HAP-1 (cell line): ENCODE measurements at places on chromosomes 3 and 15.
A peak's percentile ranks its signal among the peaks of the same experiment; 100 is the strongest.

DNA sequence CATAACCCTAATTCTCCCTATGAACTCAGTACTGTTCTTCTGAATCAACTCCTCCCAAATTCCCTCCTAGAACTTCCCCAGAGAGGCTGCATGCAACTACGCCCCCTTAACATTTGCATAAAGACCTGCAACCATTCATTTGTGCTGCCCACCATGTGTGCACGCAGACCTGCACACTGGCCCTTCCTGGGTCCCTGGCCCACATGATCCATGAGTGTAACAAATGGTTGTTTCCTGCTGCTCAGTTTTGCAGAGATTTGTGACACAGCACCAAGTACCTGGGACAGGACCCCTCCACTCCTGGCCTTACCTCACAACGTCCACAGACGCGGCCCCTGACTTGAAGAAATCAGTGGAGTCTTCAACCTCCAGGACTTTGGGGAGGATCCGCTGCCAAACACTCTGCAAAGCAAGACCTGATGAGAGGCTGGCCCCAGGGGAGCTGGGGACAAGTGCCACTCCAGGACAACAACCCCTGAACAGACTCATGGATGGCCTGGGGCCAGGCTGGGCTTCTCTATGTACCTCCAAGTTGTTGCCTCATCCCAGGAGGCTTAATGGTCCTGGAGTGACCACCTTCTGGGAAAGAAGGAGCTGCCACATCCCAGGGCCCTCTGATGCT lies 33.8 kb downstream of the ALDH1L1 start:
- DNase-seq: no peak

DNA sequence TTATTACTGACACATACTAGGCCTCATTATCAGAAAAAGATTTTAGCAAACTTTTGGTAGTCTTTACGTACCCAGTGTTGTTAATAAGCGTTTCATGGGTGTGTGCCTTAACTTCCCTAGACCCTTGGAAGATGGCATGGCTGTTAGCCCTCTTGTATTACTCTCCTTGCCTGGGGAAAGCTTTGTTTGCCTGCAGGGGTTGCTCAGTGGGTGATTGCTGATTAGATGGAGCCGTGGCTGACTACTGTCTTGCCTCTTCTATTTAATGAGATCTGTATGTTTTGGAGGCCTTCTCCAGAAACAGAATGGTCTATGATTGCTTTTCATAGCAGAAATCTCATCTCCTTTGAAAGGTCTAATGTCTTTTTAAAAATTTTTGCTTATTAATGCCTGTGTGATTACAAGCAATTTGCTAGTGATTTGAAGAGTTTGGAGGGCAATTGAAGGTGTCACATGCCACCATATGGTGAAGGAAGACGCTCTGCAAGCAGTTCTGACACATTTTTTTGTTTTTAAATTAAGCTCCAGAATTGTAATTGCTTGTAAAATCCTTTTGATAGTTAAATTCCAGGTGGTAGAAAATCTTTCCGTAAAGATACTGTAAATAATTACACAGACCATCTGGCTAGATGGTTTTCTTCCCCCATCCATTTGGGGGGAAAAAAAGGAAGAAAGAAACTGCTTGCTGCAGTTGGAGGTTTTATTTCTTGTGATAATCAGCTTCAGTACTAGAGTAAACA lies 11.4 kb upstream of the C3orf20 start:
- DNase-seq: no peak

DNA sequence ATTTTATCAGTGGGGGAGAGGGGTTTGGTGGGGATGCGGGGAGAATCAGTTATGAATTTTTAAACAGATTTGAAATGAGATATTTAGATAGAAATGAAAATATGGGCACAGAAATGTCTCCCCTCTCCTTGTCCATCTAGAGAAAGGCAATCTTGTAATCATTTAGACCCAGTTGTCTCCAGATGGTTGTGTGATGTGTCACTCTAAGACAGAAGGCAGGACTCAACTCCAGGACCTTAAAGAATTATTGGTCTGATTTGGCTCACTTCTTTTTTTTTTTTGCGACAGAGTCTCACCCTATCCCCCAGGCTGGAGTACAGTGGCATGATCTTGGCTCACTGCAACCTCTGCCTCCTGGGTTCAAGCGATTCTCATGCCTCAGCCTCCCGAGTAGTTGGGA lies 77.2 kb downstream of the EOMES start:
- no peak for DNase-seq

DNA sequence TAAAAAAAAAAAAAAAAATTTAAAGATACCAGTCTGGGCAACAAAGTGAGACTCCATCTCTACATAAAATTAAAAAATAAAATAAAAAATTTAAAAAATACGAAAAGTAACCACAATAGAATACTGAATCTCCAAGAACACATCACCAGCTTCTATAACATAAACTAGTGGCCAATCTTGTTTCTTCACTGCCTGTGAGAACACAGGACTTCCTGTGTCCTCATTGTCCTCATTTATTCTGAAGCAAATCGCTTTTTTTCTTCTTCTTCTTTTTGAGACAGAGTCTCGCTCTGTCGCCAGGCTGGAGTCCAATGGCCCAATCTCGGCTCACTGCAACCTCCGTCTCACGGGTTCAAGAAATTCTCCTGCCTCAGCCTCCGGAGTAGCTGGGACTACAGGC lies 28.6 kb upstream of the RAB7A start:
- DNase-seq: no peak

DNA sequence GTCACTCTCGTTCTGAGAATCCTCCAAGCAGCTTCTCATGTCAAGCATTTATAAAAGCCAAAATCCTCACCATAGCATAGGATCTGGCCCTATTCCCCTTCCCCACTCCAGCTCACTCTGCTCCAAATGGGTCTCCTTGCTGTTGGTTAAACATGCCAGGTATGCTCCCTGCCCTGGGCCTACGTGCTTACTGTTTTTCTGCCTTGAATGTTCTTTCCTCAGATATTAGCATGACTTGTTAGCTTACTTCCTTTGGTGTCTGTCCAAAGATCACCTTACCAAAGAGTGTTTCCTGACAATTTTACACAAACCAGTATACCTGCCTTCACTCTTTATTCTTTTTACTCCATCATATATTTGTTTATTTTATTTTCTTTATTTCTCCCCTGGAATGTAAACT lies 33.1 kb upstream of the MYO5C start:
- no peak for DNase-seq

DNA sequence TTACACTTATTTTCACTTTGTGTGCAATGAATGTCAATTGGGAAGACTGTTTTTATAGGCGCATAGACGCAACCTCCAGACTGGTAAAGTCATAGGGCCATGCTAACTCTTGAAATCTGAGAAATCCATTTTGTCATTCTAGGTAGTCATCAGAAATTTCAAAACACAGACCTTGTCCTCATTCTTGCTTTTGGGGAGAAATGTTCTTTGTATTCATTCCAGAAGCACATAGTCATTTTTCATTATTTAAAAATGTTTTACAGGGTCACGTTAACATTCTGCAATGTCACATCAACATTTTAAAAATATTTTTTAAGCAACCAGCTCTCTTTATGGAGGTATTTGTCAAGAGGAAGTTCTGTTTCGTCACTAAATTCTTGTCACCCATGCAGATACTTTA lies 898.4 kb downstream of the PDCD6IP start:
- DNase-seq: no peak

- no peak for DNase-seq
Observed at GRCh38 chr3:8775181-8775580, 5.8 kb upstream of the OXTR start.

DNA sequence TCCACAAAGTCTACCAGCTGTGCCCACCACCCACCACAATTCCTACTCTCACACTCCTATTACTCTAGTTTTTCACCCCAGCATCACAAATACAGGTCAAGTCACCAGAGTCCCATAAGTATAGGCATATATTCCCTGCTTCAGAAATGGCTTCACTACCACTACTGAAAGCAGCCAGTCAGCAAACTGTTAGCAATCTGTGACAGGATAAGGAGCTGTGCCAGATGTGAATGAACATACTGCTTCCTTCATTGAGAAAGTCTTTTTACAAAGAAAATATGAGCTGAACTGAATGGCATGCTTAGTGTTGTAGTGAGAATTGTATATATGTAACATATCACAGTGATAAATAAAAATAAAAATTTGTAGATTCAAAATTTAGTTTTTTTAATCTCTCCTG lies 76.8 kb downstream of the C3orf85 start:
- DNase-seq: no peak

GRCh38 chr15:35136321-35137189 lies 51.5 kb upstream of the NANOGP8 start:
- DNase-seq: no peak

DNA sequence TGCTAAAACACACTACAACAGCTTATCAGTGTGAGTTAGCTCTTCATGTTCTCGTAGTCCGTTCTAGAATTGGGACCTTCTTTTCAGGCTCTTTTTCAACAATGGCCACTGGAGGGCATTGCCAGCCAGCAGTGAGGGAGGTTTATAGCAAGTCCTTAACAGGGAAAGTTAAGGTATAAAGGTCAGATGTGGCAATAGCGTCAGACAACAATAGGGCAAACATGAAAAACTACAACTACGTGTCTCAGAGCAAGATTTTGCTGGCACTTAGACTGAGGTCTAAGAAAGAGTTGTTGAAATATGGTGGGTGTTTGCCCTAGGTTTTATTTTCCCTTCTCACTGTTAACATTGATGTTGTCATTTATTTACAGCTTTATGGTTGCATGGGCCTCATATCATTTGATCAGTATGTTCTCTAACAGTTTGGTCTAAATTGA lies 161.4 kb downstream of the GMNC start:
- peak; percentile 68 for DNase-seq
